ENCODE measurements at places on chromosomes 5 and 9.

DNA sequence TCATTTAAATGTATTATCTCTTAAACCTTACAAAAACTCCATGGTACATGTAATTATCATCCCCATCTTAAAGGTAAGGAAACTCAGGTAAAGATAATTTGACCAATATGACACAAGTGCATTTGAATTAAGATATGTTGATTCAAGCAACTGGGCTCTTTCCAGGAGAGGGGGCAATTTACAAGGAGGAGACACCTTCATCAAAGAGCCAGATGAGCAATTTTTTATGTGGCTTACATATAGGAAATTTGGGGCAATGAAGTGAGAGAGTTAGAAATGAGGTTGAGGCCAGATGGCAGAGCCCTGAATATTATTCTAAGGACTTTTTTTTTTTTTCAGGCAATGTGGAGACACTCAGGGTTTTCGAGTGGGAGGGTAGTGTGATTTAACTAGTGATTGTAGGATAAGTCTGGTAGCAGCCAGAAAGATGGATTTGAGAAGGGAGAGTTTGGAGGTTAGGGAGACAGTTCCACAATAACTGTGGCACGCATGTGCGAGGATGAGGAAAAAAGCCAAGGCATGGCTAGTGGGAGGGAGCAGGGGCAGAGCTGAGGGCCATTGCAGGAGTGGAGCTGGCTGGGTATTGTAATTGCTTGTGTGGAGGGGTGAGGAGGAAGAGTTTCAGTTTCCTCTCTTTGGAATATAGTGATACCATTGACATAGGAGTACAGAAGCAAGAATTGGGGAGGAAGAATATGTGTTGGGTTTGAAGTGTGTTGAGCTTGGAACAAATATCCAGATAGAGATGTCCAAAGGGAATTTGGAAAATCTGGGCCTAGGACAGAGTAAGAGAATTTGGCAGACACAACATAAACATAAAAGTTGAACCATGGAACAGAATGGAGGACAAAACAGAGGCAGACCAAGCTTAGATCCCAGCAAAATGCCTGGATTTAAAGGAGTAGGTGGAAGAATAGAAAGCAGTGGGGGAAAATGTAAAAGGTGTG, 72.0 kb downstream of the ACTBL2 start:
- no peak for DNase-seq

- no peak for DNase-seq
Measured at GRCh38 chr5:107853696-107854095, 183.0 kb upstream of the EFNA5 start.

DNA sequence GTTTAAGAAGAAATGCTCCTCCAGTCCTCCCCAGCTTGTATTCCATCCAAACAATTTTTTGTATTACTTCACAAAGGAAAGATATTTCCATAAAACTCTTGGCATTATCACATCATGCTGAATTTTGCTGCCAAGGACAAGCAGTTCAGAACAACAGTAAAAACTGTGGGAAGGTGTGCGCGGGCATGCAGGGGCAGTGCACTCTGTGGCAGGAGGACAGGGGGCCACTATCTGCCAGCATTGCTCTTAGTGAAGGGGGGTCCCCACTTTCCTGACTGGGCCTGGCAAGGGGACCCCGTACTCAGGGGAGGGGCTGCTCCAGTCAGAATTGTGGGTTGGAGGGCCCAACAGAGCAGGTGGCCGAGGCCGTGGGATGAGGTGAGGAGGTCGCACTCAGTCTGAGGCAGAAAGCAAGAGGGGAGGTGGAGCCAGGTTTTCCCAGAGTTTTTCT, 32.8 kb downstream of the ANGPTL2 start:
- peak; percentile 27 for DNase-seq

GRCh38 chr5:140372971-140373487, 13.0 kb downstream of the SLC4A9 start:
- DNase-seq = peak; percentile 95

GRCh38 chr9:763692-764091, 77.8 kb upstream of the DMRT1 start:
- no peak for DNase-seq

DNA sequence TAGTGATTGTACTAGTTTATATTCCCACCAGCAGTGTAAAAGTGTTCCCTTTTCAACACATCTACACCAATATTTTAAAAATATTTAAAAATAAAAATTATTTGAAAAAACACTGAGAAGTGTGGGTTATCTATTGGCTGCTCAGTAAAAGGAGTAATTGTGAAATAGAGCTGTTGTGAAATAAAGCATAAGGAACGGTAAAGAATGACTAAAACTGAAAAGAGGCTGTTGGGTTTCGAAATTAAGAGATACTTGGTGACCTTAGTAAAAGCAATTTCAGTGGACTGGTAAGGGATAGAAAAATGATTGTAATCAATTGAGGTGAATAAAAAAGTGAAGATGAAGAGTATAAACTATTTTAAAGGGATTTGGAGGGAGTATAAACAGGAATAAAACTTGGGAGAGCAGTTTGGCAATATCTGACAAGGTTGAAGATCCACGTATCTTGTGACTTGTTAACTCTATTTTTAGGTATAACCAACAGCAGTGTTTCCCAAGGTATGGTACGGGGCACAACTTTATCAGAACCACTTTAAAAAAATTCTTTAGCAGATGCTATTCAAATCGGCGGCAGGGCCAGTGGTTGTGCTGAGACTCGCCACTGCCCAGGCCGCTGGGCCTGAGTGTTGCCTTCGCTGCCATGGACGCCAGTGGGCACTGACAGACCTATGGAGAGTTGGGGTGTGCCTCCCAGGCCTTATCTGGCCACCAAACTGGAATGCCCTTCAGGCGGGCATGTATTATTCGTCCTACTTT, 63.3 kb downstream of the TMEM38B start:
- DNase-seq = no peak

- DNase-seq = no peak
Measured at GRCh38 chr5:147643142-147643541, 133.3 kb upstream of the DPYSL3 start.

DNA sequence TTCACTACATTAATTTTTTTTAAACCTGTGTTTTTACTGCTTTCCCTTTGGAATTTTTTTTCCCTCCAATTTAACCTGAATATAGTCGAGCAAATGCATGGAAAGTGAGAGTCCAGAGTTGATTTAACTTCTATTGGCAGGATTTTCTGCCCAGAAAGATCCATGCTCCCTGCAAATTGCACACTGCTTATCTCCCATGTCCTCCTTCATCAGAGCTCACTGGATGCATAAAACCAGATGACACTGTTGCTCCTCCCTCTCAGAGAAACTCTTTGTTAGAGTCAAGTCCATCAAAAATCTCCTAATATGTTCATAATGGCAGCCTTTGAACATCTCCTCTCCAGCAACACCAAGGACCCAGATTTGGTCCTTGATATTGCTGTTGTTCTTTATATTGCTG, 297.0 kb upstream of the SLC24A2 start:
- DNase-seq = no peak

DNA sequence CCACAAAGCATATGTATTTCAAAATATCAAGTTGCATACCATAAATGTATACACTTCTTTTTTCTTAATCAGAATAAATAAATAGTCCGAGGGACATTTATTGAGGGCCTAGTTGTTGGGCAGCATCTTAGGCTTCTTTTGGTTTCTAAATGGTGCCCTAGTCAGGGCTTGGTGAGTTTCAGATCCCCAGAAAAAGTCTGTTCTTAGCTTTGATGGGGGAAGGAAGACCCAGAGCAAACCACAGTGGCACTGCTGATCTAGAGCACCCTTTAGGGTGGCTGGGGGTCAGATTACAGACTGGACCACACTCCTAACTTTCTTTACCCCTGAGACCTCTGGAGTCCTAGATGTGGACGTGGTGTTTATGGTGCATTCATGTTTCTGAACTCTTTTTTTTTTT, 97.8 kb downstream of the C9orf152 start:
- DNase-seq = no peak

DNA sequence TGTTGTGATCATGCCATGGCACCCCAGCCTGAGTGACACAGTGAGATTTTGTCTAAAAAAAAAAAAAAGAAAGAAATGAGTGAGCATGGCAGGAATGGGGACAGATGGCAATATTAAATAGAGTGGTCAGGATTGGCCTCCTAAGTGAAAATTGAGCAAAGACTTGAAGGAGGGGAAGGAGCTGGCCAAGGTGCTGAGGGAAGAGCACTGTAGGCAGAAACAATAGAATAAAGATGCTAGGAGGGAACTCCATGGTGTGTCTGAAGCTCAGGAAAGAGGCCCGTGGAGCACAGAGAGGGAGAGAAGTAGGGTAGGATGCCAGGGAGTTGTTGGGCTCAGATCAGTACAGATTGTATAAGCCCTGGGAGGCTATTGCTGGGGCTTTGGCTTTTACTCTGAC, 64.4 kb upstream of the PCAT7 start:
- peak; percentile 65 for DNase-seq

- no peak for DNase-seq
Measured at GRCh38 chr5:111243318-111243717, 19.1 kb downstream of the CAMK4 start.

- no peak for DNase-seq
Measured at GRCh38 chr9:104028827-104029226, 65.3 kb upstream of the SMC2 start.

GRCh38 chr5:88154891-88155290, 113.8 kb downstream of the TMEM161B start:
- DNase-seq = no peak

DNA sequence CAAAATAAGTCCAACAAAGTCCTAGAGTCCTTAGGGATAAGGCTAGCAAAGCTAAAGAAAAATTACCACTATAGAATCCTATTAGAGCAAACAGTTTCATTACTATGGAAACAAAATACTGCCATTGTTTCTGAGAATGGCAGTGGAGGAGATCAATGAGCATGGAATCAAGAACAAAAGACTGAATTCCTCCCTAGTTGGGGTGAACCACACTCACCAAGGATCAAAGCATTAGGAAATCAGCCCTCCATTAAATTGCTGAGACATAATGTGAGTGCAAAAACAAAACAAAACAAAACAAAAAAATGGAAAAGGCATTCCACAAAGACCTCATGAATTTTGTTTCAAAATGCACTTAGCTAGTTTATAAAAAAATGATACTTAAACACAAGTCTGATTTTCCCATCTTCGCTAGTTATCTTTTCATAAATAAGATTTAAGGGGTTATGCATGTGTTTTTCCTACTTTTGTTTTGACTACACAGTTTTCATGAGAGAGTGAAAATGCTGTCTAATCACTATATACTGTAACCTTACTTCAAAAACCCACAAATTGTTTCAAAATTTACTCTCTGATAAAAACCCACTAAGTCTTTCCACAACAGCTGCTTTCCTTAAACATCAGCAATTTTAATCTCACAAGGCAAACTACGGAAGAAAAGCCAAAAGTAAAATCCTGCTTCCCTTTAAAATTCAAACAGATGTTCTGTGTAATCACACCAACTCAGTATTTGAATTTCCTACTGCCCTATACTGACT, 9.7 kb downstream of the SERINC5 start:
- DNase-seq = no peak

DNA sequence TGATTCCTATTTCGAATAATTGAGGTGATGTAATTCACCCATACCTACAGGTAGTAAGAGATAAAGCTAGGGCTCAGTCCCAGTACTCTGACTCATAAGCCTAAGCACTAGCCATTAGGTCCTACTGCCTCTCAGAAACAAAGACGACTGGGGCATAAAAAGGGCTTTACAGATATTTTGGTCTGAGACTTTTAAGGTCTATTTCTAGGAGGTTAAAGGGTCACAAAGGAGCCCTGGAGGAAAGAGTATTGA, 69.8 kb downstream of the SGCD start:
- no peak for DNase-seq

GRCh38 chr5:17898766-17899165, 264.5 kb downstream of the TAF11L14 start:
- no peak for DNase-seq

DNA sequence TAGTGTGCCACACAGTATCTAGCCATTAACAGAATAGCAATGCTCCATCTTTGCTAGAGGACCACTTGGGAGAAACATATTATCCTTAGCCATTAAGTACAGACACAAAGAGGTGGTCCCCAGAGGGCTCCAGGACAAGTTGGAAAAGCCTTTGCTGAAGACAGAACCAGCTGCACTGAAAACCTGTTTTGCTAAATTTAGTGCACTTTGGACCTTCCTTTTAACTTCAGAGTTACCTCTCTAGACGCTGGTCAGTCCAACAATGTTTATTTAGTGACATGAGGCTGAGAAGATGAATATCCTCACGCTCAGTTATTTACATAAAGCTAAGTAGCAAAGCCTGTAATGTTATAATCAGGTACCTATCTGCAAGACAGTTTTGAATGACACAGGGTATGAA, 265.0 kb upstream of the ZNF608 start:
- DNase-seq = no peak

DNA sequence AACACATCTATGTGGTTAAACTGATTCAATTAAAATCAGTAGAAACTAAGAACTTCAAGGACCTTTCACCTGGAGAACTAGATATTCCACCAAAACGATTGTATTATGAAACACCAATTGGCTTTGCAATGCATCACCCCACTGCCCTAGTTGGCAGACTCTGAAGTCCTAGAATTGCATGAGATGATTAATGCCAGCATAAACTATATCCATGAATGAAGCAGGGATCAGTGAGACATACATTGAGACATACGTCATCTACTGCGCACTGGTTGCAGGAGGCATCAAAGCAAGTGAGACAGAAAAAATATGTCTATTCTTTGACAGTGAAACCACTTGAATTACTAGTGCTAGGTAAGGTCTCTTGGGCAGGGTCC, 9.7 kb upstream of the ZNF354A start:
- no peak for DNase-seq

DNA sequence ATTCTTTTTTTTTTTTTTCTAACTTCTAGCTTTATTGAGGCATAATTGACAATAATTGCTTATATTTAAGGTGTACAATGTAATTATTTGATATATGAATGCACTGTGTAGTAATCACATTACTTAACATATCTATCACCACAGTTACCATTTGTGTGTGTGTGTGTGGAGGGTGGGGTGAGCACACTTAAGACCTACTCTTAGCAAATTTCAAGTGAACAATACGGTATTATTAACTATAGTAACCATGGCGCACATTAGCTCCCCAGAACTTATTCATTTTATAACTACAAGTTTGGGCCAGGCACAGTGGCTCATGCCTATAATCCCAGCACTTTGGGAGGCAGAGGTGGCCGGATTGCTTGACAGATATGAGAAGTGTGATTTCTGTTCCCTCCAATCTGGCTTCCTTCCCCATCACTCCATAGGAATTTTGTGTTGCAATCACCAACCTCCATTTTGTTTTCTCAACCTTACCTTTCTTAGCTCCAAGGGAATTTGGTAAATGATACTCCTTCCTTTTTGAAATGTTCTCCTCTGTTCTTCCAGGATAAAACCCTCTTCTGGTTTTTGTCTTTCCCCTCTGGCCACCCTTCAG, 14.9 kb downstream of the TXN start:
- DNase-seq = no peak

GRCh38 chr9:6889868-6890267, 132.1 kb downstream of the KDM4C start:
- no peak for DNase-seq

GRCh38 chr5:128264564-128265360, 181.2 kb downstream of the SLC12A2 start:
- DNase-seq = no peak
